A549 treated with DMSO at 1 μM for 4 hours (cell line): ENCODE measurements at places on chromosomes 7 and 10. TPM values are rescaled to one million over a fixed set of nuclear protein-coding genes. Genes with fewer than 3 reads are reported as not detected.

Gene SFRP5
- 1.8 to 2.6 TPM (median 2.4 TPM) in 5 replicates for total RNA-seq

Gene TUBB8
- total RNA-seq: 0.11 TPM in 1 of 5 replicates, not detected in the others

Gene BEND7
- total RNA-seq: 11.7 to 14.5 TPM (median 13.2 TPM) in 5 replicates

Gene KIFBP
- 33.0 to 45.5 TPM (median 40.2 TPM) in 5 replicates for total RNA-seq

Gene PCLO
- total RNA-seq: 0.77 to 1.5 TPM (median 1.1 TPM) in 5 replicates

Gene CPA4
- 6.1 to 12.3 TPM (median 8.3 TPM) in 5 replicates for total RNA-seq

Gene GNAT3
- total RNA-seq: not detected in 5 replicates

Gene RBP4
- 4.8 to 10.4 TPM (median 6.8 TPM) in 5 replicates for total RNA-seq

Gene HOXA11
- total RNA-seq: 0.63 to 1.2 TPM (median 0.79 TPM) in 5 replicates

Gene STRA8
- total RNA-seq: not detected in 5 replicates

Gene EPHA1
- total RNA-seq: 0.27 TPM in 1 of 5 replicates, not detected in the others

Gene CACNA2D1
- 5.4 to 12.3 TPM (median 11.0 TPM) in 5 replicates for total RNA-seq
